ENCODE measurements at places on chromosomes 11 and 22.
A peak's percentile ranks its signal among the peaks of the same experiment; 100 is the strongest.

DNA sequence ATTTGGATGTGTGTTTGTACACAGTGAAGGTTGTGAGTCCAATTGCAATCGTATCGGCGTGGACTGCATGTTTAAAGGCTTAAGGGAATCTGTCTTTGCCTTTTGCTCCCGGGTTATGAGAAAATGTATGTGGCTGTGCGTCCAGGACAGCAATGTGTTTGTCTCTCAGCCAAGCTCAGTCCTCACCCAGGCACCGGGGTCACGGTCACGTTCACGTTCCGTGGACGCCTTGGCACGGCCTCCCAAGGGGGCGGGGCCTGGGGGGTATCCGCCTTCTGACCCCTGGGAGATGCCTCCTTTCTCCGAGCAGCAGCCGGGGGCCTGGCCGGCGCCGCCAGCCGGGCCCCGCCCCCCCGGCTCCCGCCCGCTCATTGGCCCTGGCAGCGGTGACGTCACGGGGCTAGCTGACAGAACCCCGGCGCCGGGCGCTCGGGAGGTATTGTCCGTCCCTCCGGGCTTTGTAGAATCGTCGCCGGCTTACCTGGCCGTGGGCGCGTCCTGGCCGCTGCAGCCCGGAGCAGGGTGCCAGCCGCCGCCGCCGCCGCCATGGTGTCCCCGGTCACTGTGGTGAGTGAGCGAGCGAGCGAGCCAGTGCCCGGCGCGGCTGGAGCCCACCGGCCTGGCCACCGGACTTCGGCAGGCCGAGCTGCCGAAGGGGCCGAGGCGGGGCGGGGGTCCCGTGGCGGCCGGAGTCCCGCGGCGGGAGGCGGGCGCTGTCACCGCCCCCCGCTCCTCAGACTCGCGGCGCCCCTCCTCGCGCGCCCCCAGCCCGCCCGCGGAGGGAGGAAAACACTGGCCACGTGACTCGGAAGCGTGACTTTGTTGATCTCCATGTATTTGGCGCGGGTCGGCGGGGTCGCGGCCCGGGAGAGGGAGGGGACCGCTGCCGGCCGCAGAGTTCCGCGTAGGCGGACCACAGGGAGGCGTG, at the start of gene TMEM86A:
TMEM86A (plus strand) TSS at position 439 of the 928 bp plus-strand sequence; CDS start at position 547, 108 bp downstream.
- peak; percentile 87 for DNase-seq

DNA sequence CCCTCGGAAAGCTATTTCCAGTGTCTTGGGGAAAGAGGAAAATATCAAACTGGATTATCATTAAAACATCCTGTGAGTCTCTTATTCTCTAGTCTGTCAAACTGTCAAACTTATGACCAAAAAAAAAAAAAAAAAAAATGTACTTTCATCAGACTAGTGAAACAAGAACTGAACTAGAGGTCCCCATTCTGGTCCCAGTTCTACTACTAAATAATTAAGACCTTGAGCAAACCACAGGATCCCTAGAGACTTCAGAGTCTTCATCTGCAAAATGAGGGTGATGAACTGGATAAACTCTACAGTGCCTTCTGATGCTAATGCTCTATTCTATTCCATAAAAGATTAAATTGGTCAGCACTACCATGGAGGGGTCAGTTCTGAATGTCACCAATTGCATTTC, 105.8 kb downstream of the SERGEF start:
- no peak for DNase-seq

- no peak for DNase-seq
Measured at GRCh38 chr22:31825513-31825912, 71.7 kb downstream of the DEPDC5 start.

- DNase-seq, result no peak
Measured at GRCh38 chr11:129267716-129268115, 75.6 kb upstream of the ARHGAP32 start.

GRCh38 chr11:19573666-19574065, 139.0 kb upstream of the NAV2 start:
- no peak for DNase-seq

- no peak for DNase-seq
Measured at GRCh38 chr11:3030289-3031070, 26.7 kb downstream of the CARS1 start.

DNA sequence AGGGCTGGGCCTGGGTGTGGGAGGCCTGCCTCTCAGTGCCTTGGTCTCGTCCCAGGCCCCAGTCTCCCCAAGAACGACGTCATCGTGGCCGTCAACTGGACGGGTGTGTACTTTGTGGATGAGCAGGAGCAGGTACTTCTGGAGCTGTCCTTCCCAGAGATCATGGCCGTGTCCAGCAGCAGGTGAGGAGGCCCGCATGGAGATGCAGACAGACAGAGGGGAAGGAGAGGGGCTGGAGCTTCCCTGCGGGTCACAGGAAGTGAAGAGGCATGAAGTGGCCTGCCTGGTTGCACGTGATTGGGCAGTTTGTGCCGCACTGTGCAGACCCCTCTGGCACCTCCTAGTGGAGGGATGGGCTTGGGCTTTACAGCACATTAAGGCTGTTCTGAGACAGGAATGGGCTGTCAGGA, 70.4 kb downstream of the MYO7A start:
- DNase-seq, result no peak

DNA sequence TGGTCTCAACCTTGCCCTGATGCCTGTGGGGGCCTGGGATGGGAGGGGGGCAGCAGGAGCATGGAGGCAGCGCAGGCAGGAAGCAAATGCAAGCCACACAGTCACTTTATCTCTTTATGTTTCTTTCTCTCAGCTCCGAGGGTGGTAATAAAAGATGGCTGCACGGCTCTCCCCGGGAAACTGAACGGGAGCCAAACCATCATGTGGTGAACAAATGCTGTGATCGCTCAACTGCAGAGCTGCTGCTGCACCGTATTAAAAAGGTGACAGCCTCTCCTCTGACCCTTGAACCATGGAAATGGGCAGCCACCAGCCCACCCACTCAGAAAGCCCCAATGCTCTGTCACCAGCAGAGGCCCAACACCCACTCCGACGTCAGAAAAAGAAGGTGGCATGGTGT, 110.0 kb downstream of the TIMP3 start:
- DNase-seq, result no peak

DNA sequence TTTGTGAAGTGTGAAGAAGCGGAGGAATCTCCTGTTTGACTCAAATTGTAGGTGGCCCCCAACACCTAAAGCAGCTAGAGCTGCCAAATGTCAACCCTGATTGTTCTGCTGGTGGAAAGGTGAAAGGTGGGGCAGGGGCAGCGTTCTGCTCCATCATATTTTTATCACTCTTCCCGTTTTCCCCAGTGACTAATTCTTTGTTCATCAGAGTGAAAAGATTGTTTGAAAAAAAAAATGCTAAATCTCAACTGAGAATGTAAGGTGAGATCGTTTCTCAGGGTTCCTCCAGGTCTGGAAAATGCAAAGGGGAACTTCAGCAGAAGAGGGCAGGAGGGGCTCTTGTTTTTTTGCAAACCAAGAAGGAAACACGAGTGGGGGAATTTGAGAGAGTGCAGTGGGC, 137.7 kb downstream of the MN1 start:
- DNase-seq, result peak; percentile 78

DNA sequence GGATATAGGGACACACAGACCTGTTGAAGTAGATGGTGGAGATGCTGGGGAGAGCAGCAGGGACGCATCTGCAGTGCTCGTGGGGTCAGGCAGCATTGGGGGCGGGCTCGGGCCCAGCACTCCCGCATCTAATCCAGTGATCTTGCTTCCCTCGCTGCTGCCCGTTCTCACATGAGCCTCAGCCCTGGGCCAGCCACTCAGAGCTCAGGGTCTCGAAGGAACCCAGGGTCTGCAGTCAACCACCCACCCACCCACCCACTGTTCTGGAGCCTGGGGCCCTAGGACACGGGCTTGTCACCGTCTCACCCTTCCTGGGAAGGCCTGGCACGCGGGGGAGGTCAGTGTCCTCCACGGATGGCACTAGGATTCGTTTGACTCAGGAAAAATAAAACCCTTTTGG, 406.0 kb downstream of the TBC1D22A start:
- no peak for DNase-seq

- DNase-seq, result no peak
Measured at GRCh38 chr11:3882655-3883054, 27.2 kb downstream of the STIM1 start.

- DNase-seq, result no peak
Measured at GRCh38 chr11:19711911-19712280, 741 bp upstream of the NAV2 start.
